ENCODE measurements at places on chromosomes 4 and X.
A peak's percentile ranks its signal among the peaks of the same experiment; 100 is the strongest.

- no peak for DNase-seq
Measured at GRCh38 chrX:45794995-45795337, 594.3 kb upstream of the DIPK2B start.

DNA sequence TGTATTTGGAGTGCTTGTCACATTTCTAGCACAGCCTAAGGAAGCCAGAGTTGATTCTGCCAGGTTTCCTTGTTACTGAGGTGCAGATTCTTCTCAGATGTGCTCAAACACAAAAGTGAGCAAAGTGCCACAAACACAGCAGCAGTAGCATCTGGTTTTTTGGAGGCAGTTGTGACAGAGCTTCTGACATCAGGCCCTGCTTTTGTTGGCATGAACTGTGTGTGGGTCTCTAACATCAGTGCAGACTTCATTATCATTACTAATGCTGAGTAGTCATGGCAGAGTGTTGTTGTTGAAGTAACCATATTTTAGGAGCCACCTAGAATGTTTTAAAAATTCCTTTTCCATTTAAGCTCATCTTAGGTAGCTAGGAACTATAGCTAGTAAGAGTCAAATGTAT lies 656.6 kb downstream of the ANKRD50 start:
- DNase-seq, result no peak

DNA sequence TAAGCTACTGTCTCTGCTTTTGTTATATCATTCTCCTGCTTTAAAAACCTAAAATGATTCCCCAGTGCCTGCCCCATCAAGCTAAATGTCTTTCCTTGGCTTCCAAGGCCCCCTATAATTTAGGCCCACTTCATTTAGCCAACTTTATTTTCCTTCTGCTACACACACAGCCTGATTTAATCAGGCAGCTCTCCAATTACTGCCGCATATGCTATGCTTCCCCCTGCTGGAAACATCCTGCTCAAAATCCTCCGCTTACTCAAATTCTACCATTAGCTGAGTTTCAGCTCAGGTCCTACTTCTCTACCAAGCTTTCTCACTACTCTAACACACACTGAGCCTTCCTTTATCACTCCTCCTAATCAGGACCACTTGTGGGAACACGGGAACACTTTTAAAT lies 17.0 kb downstream of the LAMP2 start:
- no peak for DNase-seq

- DNase-seq, result no peak
Measured at GRCh38 chrX:65689377-65689776, 21.9 kb downstream of the MSN start.

DNA sequence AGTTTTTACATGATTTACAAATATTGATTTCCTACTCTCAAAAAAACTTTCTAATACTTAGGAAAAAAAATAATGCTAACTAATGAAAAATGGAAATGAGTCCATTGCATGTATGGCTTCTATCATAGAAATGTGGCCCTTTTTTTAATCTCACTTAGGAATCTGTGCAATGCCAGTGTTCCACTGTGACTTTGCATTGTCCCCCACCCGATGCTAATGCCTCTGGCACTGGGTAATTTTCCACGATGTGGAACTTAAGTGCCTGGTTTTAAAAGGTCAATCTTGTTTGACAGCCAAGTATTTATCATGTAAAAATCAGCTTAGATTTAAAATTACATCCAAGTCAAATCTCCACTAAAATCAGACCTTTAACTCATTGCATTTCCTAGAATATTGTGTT lies 53.1 kb downstream of the SPATA4 start:
- no peak for DNase-seq

GRCh38 chrX:43870758-43871419 lies 11.4 kb downstream of the MAOB start:
- DNase-seq, result no peak

DNA sequence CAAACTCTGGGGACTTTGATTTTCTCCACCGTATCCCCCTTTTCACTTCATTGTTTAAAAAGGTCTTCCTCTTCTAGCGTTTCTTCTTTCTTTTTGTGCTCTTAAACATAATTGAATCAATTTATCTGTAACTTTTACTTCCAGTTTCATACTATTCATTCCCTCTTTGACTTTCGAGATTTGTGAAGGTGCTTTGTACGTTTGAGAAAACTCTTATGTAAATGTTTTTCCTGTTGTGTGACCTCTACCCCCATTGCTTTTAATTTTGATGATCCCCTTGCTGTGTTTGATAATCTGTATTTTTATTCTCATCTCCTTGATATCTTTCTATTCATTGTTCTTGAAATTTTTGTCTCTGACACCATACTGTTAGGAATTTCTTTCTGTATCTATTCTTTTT lies 4.8 kb downstream of the USP38 start:
- DNase-seq, result no peak

- no peak for DNase-seq
Measured at GRCh38 chrX:18964026-18964425, 19.9 kb downstream of the PHKA2 start.

- DNase-seq, result no peak
Measured at GRCh38 chrX:129523079-129523911, at the start of gene SMARCA1. Gene SMARCA1, minus strand, starts transcription at chrX:129523490. Its CDS starts 120 bp downstream, at chrX:129523370.

DNA sequence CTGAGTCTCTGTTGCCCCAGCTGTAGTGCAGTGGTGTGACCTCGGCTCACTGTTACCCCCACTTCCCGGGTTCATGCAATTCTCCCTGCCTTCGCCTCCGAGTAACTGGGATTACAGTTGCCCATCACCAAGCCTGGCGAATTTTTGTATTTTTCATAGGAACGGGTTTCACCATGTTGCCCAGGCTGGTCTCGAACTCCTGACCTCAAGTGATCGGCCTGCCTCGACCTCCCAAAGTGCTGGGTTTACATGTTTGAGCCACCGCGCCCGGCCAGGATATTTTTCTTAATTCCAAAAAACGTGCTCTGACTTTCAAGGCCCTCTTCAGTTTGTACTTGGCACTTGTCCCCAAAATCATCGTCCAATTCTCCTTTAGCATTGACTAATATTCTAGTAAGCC lies 129.2 kb upstream of the EPHA5 start:
- DNase-seq, result no peak

DNA sequence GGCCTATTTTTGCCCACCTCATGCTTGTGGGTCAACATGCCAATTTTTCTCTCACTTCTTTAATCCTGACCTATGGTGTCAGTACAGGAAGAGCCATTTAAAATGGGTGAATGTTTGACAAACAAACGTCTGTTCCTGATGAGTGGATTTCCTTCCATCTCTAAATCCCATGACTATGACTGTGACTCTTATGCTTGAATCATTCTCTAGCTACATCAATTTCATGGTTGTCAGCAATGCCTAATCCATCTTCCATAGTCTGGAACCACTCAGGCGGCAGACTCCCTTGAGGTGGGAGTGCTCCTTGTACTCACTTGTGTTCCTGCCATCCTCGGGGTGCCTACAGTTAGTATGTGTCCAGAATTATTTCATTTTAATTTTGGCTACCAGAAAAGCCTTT lies 194.9 kb upstream of the RPS6KA3 start:
- no peak for DNase-seq

- DNase-seq, result no peak
Measured at GRCh38 chrX:15849555-15849954, 5.1 kb downstream of the AP1S2 start.

- DNase-seq, result peak; percentile 67
Measured at GRCh38 chr4:141047228-141047884, 85.9 kb downstream of the RNF150 start.

- no peak for DNase-seq
Measured at GRCh38 chrX:70088751-70089150, 26.5 kb downstream of the OTUD6A start.

DNA sequence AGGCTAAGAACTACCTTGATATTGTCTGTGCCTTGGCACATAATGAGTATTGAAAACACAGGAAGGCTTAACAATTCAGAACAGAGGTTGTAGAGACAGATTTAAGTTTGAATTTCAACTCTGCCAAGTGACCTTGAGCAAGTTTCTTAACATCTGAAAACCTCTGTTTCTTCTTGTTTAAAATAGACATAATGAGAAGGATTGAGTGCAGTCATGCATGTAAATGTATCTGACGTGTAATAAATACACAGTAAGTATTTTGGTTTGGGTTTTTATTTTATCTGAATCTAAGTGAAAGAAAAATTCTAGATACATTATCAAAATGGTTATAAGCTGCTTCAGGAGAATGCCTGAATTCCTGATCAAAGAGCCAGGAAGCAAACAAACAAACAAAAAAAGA lies 111.9 kb downstream of the ANXA5 start:
- no peak for DNase-seq

DNA sequence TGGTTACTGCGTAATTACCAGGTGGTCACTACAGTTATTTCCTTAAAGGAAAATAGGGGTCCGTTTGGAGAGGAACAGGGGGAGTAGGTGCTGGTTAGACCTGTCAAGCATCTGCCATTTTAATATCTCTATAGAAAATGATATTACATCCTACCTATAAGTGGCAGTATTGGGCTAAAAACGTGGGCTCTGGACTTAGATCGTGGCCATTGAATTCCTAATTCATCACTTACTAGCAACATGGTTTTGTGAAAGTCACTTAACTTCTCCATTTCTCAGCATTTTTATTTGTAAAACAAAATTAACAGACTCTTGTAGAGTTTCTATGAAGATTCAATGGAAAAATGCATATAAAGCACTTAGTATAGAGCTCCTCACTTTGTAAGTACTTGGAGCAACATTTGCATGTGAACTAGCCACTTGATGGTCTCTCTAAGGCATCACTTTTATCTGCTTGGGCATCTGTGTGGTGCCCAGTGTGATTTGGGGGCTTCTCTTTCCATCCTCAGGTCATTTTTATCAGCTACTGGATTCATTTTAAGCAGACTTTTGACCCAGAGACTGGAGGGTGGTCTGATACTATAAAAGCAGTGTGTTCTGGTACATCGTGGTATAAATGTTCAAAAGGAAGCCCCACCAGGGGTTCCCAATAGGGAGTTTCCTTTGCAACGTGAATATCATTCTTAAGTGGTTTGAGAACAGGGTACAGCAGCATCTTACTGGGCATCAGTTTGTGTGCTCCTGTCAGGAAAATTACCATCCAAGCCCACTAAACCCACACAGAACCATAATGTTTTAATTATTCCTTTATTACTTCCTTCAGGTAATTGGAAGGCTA lies 42.7 kb upstream of the RASSF6 start:
- DNase-seq, result peak; percentile 59

- DNase-seq, result no peak
Measured at GRCh38 chr4:26116057-26116456, 202.0 kb downstream of the SMIM20 start.

- DNase-seq, result no peak
Measured at GRCh38 chr4:109671350-109671749, 31.9 kb downstream of the CASP6 start.

- no peak for DNase-seq
Measured at GRCh38 chrX:129115935-129116334, 407.4 kb downstream of the SMARCA1 start.

- DNase-seq, result no peak
Measured at GRCh38 chr4:145936142-145936996, 2.3 kb downstream of the ZNF827 start.

- DNase-seq, result no peak
Measured at GRCh38 chr4:165757451-165757850, 115.6 kb upstream of the TLL1 start.

DNA sequence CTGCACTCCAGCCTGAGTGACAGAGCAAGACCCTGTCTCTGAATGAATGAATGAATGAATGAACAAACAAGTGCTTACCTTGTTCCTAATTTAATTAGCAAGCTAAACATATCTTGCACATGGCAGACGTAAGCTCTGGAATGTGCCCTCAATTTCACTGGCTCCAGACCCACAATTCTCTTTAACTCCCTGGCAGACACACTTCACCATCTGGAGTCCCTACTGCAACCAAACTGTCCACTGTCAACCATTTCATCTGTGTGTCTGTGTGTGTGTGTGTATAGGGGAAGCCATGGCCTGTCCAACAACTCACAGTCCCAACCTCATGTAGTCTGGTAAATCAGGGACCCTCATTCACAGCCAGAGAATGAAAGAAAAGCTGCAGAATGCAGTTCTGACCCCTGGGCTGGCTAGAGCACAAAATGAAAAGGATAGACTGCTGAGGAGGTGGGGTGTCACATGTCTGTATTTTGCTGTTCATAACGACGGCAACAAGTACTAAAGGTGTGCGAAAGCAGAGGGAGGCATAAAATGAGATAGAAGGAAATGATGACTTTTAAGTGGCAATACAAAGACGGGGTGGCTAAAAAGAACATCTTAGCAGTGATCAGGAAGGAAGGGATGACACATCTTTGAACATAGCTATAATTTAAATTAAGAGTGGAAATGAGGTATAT lies 114.1 kb downstream of the TSPAN5 start:
- no peak for DNase-seq

DNA sequence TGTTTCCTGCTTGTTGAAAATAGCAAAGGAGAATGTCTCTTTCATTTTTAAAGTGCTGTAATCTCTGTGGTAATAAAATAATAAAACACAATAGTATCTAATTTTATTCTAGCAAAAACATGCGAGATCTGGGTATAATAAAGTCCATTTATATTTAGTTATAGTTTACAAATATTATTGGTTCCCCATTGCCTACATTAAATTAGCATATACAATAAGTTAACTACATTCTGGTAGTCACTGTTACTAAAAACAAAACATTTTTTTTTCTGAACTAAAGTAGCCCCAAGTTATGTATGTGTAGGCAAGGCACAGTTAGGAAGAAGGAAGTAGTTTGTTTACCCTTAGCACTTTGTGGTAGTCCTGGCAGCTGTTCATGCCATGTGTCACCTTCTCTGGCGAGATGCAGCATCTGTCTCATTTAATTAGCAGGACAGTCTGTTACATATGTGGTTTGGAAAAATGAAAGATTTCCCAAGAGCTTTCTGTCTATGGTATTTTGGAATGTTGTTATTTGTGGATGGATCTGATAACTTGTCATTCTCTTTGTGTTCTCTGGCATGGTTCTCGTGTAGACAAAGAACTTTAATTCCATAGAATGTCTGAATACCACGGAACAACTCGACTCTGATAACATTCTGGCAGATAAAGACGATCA lies 231.3 kb upstream of the PITX2 start:
- DNase-seq, result peak; percentile 87

DNA sequence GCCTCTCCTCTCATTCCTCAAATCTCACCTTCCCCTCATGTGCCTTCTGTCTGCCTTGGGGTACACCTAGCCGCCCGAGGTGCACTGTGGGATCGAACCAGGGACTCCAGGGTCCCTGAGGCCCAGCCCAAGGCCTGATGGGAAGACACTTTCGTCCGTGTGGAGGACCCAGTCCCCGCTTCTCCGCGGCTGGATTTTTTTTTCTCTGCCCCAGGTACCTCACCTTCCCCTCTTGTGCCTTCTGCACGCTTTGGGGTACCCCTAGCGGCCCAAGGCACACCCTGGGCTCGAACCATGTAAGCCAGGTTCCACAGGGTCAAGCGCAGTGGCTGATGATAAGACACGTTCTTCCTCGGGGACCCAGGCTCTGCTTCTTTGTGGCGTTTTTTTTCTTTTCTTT lies 530.7 kb downstream of the CWH43 start:
- no peak for DNase-seq

DNA sequence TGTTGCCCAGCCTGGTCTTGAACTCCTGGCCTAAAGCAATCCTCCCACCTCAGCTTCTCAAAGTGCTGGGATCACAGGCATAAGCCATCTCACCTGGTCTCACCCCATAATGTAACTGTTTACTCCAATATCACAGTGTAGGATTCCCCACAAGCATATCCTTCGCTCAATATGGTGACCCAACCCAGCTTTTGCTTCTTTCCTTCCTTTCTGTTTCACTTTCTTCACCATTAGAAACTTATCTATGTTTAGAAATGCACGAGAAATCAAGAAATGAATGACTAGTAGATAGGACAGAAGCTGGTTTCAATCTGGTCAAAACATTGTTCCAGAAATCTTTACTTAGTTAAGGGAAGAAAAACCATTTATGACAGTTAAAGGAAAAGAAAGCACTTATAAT lies 18.9 kb downstream of the TSPAN5 start:
- DNase-seq, result no peak

Measured in non-pigmented ciliary epithelial cell (primary cell).